ENCODE measurements at places on chromosomes 2 and 18. TPM values are rescaled to one million over a fixed set of nuclear protein-coding genes. Genes with fewer than 3 reads are reported as not detected.

DNA sequence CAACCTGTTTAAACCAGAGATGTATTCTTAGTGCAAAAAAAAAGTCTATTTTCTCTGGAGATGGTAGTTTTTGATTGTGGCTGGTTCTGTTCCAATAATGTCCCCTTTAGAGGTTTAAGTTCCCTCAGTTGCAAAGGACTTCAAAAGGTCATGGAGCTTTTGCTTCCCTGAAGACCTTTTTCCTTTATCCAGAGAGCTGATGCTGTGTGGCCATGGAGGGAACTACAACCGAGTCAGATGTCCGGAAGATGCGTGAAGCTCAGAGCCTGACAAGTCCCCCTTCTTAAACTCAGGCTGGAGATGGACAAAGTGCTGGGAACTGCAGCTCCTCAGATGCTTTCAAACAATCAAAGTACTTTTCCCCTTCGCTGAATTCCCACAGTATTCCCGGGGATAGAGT lies 176.1 kb downstream of the TMEM18 start:
- H3K36me3 ChIP-seq, result no peaks in the 10 kb centered on the region
- no peak for DNase-seq
- H3K4me3 ChIP-seq, result no peak overlapping the region
- no peaks in the 10 kb centered on the region for H3K27me3 ChIP-seq

The CCDC141 gene
- 9.6 TPM for total RNA-seq

- no peaks in the 10 kb centered on the region for H3K27me3 ChIP-seq
- H3K27ac ChIP-seq, result no peak overlapping the region
- no peak for DNase-seq
Measured at GRCh38 chr2:119026890-119027289, 84.9 kb downstream of the MARCO start.

DNA sequence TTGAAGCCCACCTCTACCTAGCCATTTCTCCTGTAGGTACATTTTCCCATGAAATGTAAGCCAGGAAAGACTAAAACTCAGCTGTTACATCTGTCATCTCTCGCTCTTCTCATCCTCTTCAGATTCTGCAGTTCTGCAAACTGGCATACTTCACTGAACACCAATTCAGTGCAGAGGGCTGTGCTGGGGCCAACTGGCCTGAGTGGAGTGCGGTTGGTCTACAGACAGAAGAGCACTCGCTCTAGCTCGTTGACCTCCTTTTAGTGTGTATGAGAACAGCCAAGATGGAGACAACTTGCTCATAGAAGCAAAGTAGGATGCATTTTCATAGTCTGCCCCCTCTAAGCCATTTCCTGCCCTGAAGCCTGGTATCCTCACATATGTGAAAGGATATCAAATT lies 862.6 kb downstream of the BCL11A start:
- H3K36me3 ChIP-seq, result no peaks in the 10 kb centered on the region
- no peak overlapping the region for H3K4me3 ChIP-seq
- H3K4me1 ChIP-seq, result no peaks in the 10 kb centered on the region
- no peaks in the 10 kb centered on the region for H3K27me3 ChIP-seq
- H3K27ac ChIP-seq, result no peak overlapping the region

- H3K4me1 ChIP-seq, result no peaks in the 10 kb centered on the region
- H3K4me3 ChIP-seq, result no peak overlapping the region
- no peak overlapping the region for H3K27ac ChIP-seq
- H3K27me3 ChIP-seq, result no peaks in the 10 kb centered on the region
Measured at GRCh38 chr18:39188278-39188677, 1622.7 kb upstream of the CELF4 start.

GRCh38 chr2:52526735-52527134 lies 1240.9 kb upstream of the CHAC2 start:
- no peak overlapping the region for H3K27ac ChIP-seq
- no peaks in the 10 kb centered on the region for H3K4me1 ChIP-seq
- no peak for DNase-seq
- no peaks in the 10 kb centered on the region for H3K27me3 ChIP-seq

The IMPA2 gene
- 15.1 TPM for total RNA-seq

The UGT1A10 gene
- not detected for total RNA-seq

- peaks cover 21% of the 10 kb centered on the region for H3K4me1 ChIP-seq
- DNase-seq, result no peak
- no peaks in the 10 kb centered on the region for H3K36me3 ChIP-seq
- H3K27ac ChIP-seq, result no peak overlapping the region
- no peaks in the 10 kb centered on the region for H3K27me3 ChIP-seq
Measured at GRCh38 chr2:136242687-136243277, 124.8 kb upstream of the CXCR4 start.

- no peak for DNase-seq
- H3K36me3 ChIP-seq, result no peaks in the 10 kb centered on the region
- no peaks in the 10 kb centered on the region for H3K27me3 ChIP-seq
- no peak overlapping the region for H3K27ac ChIP-seq
- peaks cover 26% of the 10 kb centered on the region for H3K4me1 ChIP-seq
Measured at GRCh38 chr2:8535821-8536685, 145.8 kb upstream of the ID2 start.

The ZNF532 gene
- 1.9 TPM for total RNA-seq

DNA sequence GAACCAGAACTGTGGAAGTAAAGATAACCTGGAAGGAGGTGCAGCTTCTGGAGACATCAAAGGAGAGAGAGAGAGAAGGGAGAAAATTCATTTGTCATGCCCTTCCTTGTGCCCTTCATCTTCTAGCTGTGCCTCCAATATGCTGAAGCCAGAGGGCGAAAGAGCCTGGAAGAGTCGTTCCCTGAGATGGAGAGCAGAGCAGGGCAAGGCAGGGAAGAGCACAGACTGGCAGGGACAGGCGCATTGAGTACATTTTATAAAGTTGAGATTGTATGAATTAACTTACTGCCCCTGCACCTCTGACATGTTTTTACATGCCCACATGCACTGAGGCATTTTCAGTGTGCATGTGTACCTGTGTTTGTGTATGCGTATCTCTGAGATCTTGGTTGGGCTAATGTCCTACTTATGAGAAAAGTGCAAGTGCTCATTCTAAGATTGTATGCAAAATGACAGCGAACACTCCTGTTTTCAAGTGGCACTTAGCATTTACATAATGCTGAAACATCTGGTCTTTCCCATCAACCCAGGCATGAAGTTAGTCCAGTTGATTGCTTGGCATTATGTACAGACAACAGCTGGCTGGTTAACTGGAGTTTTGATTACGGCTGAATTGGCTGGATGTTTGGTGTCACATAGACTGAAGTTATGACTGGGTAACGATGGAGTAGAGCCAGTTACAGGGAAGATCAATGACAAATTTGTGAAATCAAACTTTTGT lies 23.7 kb upstream of the MMADHC start:
- no peaks in the 10 kb centered on the region for H3K4me1 ChIP-seq
- H3K36me3 ChIP-seq, result no peaks in the 10 kb centered on the region
- H3K27ac ChIP-seq, result no peak overlapping the region

The ADAM23 gene
- total RNA-seq, result 36.9 TPM

- H3K4me1 ChIP-seq, result no peaks in the 10 kb centered on the region
- no peak for DNase-seq
- no peak overlapping the region for H3K4me3 ChIP-seq
- H3K27ac ChIP-seq, result no peak overlapping the region
- no peaks in the 10 kb centered on the region for H3K36me3 ChIP-seq
Measured at GRCh38 chr2:133824869-133825268, 256.6 kb upstream of the NCKAP5 start.

- H3K4me3 ChIP-seq, result no peak overlapping the region
- peaks cover 7% of the 10 kb centered on the region for H3K4me1 ChIP-seq
- H3K36me3 ChIP-seq, result no peaks in the 10 kb centered on the region
- H3K27ac ChIP-seq, result no peak overlapping the region
Measured at GRCh38 chr2:74658516-74658915, 4.5 kb downstream of the SEMA4F start.
